ENCODE measurements at places on chromosomes 5 and 9.

- DNase-seq, result no peak
These were observed 3.2 kb upstream of the PJA2 start for GRCh38 chr5:109412981-109413402.

GRCh38 chr9:135184181-135185053 is 96.9 kb downstream of the OLFM1 start:
- DNase-seq, result no peak

- no peak for DNase-seq
These were observed 15.8 kb downstream of the EXOC3 start for GRCh38 chr5:458547-459353.

- no peak for DNase-seq
These were observed 153.2 kb upstream of the MEF2C start for GRCh38 chr5:89036166-89036565.

- no peak for DNase-seq
These were observed 149.1 kb downstream of the TLE1 start for GRCh38 chr9:81540142-81540710.

DNA sequence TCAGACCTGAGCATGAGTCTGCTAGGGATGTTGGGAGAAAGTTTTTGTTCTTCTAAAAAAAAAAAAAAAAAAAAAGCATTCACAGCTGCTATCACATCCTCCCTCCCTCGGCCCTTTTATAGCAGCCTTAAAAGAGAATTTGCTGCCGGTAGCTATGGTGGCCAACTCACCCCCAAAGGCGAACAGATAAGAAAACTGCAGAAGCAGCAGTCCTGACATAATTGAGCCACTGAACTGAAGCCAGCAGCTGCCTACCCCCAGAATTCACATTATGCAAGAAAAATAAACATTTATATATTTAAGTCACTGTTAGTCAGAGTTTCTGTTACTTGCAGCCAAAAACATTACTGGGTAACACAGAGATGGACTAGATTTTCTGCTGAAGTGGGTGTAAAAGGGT is 124.3 kb upstream of the SMARCA2 start:
- DNase-seq, result no peak

DNA sequence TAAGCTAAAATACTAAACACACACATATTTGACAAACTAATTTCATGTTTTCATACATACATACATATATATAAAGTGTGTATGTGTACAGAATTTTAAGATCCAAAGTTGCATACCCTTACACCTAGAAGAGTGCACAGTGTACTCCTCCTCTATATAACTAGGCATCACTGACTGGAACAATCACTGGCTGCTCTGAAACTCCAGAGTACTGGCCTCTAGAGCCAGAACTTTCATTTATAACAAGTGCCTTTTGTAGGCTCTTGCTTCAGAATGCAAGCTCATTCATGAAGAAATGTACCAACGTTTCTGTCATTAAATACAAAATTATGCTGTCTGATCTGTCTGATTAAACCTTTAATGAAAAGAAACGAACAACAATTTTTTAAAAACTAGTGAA is 4.0 kb downstream of the LEAP2 start:
- DNase-seq, result no peak

DNA sequence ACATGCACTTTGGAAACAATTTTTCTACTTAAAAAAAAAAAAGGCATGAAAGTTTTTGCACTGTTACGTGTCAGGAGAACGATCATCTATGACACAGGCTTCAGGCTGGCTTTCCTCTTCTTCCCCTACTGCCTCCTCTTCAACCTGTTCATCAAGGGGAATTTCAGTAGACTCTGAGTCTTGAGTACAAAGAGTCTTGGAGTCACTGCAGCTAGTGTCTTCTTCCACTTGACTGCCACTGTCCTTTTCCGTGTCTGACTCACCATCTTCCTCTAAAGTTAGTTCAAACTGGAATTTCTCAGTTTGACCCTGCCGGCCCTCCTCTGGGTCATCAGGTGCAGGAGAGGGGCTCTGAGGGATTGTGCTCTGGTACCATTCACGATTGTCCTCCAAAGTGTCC is 391.7 kb downstream of the RAB3C start:
- DNase-seq, result no peak

DNA sequence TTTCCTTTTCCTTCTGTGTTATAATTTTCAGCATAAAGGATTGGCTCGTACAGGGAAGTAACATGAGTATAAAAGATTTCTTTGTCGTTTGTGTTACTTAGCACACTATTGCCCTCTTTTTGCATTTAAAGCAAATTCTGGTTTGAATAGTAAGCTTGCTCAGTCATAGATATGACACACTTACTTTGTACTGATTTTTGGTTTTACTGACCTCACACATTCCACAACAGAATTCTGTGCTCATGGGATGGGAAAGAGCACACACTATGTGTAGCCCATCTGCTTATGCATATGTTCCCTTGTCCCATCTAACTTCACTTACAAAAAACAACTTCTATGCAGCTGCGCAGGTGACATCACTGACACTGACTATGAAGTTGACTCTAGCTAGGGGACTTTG is 111.9 kb upstream of the MTAP start:
- no peak for DNase-seq

DNA sequence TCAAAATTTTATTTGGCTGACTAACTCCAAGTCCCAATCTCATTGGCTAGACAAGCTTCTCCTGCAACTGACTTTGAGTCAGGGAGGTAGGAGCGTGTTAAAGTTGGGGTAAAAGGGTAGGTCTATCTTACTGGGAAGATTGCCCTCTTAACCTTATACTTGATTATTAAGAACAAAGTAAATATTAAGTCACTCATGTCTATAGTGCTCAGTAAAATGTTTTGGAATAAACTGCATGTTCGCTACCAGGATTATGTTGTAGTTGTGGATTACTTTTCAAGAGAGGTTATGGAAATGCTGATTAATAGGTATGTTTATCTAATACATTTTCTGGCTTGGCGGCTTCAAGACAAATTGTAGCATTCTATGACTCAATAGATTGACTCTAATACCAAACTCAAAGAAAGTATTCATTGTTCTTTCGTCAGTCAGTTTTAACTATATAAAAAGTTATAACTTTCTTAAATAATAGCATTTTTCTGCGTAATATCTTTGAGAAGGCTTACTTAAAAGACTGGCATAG is 539.1 kb downstream of the PSAT1 start:
- no peak for DNase-seq

DNA sequence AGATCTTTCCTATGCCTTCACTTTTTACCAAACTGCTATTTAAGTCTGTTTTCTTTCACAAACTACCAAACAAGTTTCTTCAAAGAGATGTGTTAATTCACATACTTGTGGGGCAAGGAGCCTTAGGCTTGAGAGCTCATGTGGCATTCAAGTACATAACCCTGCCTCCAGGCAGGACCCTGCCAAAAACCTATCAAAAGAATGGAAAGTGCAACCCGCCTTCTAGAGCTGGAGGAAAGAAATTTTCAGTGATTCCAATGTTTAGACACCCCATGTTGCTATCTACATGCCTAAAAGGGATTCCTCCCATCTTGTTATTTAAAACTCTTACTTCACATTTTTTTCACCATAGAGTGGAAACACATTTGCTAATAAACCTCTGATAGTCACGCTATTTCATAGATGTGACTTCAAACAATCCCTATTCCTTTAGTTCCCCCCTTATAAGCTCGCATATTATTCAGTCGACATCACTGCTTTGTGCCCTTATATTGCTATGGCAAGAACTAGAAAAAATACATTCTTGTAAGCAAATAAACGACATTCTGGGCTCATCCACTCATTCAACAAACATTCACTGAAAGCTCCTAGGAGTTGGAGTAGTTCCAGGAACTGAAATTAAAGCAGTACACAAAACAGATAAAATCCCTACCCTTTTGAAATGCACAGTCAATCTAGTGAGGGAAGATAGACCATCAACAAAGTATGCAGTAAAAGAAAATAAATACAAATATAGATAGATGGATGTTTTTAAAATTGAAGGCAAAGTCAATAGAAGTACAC is 518.1 kb downstream of the ELAVL2 start:
- no peak for DNase-seq

DNA sequence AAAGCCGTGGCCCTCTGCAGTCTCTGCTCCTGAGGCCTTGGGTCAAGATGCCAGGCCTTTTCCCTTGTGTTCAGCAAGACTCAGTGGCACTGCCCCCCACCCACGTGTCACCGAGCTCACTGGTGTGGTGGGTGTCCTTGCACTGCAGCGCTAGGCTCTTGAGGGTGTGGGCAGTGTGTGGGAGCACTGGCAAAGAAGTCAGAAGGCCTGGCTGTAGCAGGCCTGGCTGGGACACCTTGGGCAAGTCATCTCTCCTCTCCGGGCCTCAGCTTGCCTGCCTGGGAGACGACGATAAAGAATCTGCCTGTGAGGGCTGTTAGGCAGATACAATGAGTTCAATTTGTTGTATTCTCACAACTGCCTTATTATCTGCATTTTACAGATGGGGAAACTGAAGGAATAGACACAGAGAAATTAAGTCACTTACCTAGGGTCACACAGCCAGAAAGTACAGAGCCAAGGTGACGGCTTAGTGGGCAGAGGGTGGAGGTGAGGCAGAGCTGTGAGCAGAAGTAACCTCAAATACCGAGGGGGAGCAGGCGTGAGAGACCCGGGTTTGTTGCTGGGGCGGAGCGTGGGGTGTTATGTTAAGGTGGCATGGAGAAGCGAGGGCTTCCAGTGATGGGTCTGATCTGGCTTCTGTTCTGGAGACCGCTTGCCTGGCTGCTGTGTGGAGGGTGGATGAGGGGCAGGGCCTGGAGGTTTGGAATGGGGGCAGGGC is 1.4 kb downstream of the TSPAN17 start:
- DNase-seq, result no peak

- no peak for DNase-seq
These were observed 30.1 kb upstream of the FAM120AOS start for GRCh38 chr9:93483497-93483896.

DNA sequence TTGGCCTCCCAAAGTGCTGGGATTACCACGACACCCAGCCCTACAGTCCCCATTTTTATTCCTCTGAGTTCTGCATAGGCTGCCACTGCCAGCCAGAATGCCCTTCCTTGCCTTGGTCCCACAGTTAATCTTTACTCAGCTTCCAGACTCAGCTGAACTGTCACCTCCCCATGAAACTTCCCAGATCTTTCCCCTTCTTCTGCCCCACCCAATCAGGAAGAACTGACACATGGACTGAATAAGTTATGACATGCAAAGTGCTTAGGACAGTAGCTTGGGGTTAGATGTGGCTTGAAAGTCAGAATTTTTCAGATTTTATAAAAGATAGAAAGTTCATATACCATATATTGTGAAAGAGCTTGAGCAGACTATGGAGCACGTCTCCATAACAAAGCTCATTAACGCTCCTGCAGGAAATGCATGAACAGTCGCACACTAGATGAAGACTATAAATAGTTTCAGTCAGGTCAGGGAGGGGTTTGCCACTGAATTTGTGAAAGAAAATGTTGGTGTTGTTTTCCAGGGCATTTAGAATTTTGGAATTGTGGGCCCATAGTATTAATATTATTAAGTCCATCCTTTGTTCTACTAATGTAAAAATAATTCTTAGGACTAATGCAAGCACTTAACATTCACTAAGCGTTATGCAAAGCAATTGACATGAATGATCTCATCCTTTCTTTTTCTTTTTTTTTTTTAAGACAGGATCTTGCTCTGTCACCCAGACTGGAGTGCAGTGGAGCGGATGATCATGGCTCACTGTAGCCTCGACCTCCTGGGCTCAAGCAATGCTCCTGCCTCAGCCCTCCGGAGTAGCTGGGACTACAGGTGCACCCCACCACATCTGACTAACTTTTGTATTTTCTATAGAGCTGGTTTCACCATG is 36.1 kb upstream of the DENND1A start:
- no peak for DNase-seq

DNA sequence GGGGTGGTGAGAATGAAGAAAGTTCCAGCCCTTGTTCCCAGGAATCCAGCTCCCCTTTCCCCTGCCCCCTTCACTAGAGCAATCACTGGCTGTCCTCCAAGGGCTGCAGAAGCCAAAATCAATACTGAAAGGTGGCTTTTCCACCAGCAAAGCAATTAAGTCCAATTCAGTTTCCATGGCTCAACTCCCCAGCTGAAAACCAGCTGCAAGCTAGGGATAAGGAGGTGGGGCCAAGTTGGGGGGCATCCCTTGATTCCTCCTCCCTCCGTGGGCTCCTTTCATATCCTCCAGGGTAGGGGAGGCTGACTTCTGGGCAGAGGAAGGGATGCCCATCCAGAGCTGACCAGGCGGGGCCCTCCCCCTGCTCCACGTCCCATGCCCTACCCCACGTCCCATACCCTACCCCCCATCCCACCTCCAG is 22.7 kb downstream of the CAMK2A start:
- no peak for DNase-seq

DNA sequence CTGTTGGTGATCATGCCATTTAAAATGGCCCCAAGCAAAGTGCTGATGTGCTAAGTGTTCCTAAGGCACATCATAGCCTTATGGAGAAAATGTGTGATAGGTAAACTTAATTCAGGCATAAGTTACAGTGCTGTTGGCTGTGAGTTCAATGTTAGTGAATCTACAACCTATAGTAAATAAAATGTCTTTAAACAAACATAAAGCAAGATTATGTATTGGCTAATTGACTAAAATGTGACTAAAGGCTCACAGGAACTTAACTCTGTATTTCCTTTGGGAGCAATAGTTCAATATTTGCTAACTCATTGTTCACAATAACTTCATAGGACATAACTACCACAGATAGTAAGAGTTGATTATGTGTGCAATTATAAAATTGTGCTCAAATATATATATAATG is 49.4 kb upstream of the LRRC19 start:
- DNase-seq, result no peak

GRCh38 chr5:105874316-105874715 is 1796.4 kb downstream of the EFNA5 start:
- no peak for DNase-seq

- DNase-seq, result no peak
These were observed 44.7 kb upstream of the DMAC1 start for GRCh38 chr9:7844242-7844641.

GRCh38 chr5:76732405-76733048 is 16.6 kb downstream of the F2R start:
- no peak for DNase-seq
